Immature natural killer cell (primary cell): ENCODE measurements at places on chromosomes 11 and 22.
A peak's percentile ranks its signal among the peaks of the same experiment; 100 is the strongest.

DNA sequence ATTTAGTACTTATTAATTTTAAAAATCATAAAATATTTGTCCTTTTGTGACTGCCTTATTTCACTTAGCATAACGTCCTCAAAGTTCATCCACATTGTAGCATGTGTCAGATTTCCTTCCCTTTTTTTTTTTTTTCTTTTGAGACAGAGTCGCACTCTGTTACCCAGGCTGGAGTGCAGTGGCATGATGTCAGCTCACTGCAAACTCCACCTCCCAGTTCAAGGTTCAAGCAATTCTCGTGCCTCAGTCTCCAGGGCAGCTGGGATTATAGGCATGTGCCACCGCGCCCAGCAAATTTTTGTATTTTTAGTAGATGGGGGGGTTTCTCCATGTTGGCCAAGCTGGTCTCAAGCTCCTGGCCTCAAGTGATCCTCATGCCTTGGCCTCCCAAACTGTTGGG, 10.6 kb downstream of the RAB6A start:
- DNase-seq, result no peak

DNA sequence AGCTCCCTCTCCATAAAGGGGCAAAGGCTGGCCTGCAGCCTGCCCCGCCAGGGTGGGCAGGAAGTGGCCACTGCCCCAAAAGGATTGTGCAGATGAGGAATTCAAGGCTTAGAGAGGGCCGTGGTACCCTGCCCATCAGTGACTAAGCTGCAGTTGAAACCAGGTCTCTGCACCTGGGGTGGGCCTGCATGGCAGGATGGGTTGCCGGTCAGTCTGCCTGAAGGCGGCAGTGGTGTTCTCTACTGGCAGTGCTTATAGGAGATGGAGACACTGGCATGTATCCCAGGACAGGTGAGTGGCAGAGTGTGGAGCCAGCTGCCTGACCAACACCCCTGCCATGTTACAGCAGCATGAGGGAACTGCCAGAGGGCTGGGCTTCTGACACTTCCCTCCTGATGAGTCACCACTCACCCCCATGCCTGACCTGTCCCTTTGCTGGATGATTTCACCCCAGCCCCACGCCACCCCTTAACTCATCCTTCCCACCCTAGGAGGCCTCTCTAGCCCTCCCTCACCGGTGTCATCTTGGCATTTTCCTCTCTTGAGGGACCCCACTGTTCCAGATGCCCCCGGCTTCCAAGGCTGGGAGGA, 70.2 kb upstream of the LMO1 start:
- DNase-seq, result no peak

DNA sequence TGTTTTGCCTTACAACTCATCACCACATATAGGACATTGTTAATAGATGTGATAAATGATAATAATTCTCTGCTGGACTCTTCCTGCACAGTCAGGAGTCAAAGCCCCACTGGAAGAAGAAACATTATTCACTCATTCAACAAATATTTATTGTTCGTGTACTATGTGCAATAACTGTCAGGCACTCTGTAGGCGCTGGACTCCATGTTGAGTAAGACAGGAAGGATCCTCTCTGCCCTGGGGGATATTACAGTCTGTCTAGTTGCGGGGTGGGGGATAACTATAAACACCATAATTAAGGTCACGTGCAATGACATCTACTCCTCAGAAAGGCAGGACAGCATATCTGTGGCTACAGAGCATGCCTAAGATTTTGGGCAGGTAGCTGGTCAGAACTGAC, 281.1 kb downstream of the FAT3 start:
- DNase-seq, result no peak

- DNase-seq, result no peak
Measured at GRCh38 chr11:70067036-70067435, 11.1 kb upstream of the ANO1 start.

- peak; percentile 88 for DNase-seq
Measured at GRCh38 chr11:61792310-61793082, at the start of the genes FEN1 and TMEM258. Gene FEN1, plus strand, starts transcription at chr11:61792911. Its CDS starts 2,451 bp downstream, at chr11:61795362. Gene TMEM258, minus strand, starts transcription at chr11:61792599. Its CDS starts 41 bp downstream, at chr11:61792558.

GRCh38 chr11:43686207-43686606, 5.7 kb downstream of the HSD17B12 start:
- DNase-seq, result no peak

GRCh38 chr22:38751422-38752346, 4.1 kb downstream of the SUN2 start:
- DNase-seq, result peak; percentile 92

GRCh38 chr22:47872761-47873535, 1110.5 kb downstream of the TBC1D22A start:
- no peak for DNase-seq

GRCh38 chr11:68331338-68331947, 19.1 kb downstream of the LRP5 start:
- DNase-seq, result no peak
